ENCODE measurements at places on chromosomes 1 and 21.

DNA sequence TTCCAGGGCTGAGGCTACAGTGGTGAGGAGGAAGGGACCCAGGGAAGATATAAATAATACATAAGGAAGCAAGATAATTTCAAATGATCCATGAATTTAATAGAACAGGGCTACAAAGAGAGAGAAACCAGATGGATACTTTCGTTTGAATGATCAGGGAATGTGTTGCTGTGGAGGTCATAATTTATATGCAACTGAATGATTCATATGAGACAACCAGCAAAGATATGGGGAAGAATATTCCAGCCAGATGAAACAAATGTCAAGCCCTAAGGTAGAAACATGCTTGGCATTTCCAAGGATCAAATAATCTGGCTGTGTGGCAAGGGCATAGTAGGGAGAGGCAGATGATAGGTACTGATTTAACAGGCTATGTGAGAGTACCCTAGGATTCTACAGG lies 84.8 kb upstream of the ZC3H11B start:
- no peak for DNase-seq

- DNase-seq: no peak
Observed at GRCh38 chr1:183571678-183572268, 18.5 kb downstream of the NCF2 start.

GRCh38 chr21:43861706-43862105 lies 3.3 kb upstream of the AGPAT3 start:
- DNase-seq: no peak

DNA sequence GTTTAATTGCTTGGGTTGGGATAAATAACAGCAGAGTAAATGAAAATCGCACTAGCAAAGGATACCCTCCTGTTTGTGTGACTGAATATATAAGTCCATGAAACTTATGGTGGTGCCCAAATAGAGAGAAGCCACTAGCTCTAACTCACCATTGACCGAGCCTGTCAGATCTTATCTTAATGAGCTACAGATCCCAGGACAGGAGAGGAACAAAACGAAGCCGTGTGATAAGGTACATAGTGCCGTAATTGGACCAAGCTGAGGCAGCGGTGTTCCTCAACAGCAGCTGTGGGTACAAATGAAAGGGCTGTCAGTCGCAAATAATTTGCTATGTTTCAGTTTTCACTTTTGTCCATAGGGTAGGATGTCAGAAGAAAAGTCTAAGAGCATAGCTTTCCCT lies 276.1 kb downstream of the PTBP2 start:
- no peak for DNase-seq

DNA sequence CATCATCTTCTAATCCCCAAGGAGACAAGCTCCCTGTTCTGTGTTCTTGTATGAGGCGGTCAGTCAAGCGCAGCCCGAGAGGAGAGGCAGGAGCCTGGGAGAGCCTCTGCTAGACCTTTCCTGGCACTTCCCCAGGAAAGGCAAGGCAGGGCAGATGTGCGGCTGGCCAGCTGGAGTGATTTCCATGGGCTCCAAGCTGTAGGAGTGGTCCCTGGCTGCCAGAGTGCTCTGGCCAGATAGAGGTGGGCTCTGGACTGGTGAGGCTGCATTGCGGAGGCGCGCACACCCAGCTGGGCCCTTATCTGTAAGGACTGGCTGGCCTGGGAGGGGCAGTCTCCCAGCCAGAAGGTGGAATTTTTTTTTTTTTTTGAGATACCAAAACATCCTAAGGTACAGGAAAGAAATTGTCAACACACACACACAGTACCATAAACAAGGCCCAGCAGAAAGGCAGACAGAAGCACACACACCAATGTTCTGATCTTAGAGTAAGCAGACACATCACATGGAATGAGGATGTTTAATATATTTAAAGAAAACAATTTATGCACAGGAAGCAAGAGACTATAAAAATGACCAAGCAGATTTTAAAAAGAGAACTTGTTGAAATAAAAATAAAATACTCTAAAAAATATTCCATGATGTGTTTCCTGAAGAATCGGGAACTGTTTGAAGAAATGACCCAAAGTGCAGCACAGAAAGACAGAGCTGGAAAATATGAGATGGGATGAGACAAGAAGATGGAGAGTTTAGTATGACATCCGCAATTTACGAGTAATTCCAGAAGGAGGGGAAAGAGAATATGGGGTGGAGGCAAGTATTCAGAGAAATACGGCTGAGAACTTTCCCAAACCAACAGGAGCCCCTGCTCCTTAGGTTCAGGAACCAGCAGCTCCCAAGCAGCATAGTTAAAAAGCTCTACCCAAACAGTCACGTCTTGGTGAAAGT lies 13.4 kb downstream of the IBA57 start:
- no peak for DNase-seq

DNA sequence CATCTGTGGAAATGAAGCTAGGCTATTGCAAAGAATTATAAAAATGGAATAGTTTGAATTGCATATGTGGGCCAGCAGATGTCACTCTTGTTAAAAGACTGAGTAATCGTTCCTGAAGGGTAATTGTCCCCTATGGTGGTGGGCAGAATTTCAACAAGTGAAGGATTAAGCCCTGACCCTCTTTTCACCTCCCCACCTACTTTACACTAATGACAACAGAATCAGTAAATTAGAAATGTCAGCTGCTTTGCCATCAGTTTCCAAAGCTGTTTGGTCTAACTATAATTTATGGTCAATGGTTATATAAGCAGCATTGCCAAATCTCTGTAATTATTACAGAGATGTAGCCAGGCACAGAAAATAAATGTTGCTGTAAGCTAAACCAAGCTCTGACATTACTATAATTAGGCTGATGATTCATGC lies 898.6 kb downstream of the AMY1C start:
- no peak for DNase-seq

GRCh38 chr1:177744906-177745305 lies 225.0 kb downstream of the SEC16B start:
- no peak for DNase-seq

DNA sequence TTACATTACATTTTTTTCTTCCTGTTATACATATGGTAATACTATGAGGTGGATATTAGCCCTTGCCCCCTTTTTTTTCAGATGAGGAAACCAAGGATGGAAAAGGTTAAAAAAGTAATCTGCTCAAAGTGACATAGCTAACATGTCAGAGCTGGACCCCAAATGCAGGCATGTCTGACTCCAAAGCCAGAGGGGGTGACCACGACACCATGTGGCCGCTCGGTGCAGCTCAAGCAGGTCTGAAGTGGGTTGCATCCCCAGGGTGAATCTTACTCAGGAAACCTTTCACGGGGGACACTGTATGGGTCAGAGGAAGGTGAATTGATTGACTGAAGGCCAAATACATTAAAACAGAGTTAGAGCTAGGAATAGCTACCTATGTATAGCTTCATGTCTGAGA lies 34.8 kb downstream of the CD34 start:
- DNase-seq: no peak

DNA sequence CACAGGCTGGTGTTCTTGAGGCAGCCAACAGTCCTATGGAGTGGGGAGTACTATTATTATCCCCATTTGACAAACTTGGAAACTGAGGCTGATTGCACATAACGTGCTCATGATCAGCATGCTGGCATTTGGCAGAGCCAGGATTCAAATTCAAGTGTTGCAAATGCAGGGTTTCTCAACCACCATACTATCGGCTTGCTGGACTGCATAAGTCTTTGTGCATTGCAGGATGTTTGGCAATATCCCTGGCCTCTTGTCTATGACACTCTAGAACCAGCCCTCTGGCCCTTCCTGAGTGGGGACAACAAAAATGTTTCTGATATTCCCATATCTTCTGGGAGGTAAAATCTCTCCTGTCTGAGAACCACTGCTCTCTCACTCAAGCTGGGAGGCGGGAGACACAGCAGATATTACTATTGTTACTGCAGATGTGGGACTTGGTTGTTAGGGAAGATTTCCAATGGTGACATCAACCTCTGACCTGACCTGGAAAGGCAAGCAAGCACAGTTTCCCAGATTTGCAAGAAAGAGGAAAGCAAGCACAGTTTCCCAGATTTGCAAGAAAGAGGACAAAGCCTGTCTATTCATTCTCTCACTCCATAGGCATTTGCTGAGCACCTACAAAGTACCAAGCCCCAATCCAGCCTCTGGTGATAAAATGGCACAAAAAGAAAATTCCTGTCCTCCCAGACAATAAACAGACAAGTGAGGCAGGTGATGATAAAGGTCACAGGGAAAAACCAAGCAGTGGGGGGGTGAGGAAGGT lies 1.0 kb upstream of the AADACL3 start:
- DNase-seq: no peak

- DNase-seq: no peak
Observed at GRCh38 chr1:214761030-214761429, 158.0 kb downstream of the CENPF start.

DNA sequence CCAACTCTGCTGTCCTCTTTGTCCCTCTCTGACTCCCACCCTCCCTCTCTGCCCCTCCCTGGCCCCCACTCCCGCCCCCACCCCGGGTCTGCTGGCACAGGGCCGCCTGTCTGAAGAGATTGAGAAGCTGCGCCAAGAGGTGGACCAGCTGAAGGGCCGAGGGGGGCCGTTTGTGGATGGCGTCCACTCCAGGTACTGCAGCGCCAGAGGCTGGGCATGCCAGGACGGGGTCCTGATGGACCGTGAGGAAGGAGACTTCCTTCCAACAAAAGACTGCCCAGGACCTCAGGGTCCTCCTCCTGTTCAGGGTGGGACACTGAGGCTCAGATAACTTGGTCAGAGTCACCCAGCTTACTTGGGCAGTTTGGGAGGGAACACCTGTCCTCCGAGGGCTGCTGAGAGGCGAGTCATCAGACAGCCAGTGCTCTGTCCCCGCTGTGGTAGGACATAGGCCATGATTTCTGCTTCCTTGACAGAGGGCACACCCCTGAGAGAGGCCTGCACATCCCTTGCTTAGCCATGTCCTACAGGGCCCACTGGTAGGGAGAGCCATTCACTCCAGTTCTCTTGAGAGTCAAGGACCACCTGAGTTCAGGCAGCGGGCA lies 23.4 kb downstream of the PPFIA4 start:
- DNase-seq: no peak

DNA sequence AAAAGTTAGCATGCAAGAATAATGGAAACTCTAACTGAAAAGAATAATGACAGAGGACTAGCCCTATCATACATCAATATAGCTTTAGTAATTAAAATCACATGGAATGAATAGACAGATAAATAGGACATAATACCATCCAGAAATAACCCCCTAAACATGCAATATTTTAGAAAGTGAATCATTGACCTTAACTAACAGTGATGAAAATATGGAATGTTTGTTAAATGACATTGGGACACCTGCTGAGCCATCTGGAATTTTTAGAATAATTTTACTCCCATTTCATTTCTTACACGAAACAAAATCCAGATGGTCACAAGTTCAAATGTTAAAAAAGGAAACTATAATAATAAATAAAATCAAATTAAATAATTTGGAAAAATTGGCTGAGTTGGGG lies 53.1 kb upstream of the FMO3 start:
- no peak for DNase-seq

DNA sequence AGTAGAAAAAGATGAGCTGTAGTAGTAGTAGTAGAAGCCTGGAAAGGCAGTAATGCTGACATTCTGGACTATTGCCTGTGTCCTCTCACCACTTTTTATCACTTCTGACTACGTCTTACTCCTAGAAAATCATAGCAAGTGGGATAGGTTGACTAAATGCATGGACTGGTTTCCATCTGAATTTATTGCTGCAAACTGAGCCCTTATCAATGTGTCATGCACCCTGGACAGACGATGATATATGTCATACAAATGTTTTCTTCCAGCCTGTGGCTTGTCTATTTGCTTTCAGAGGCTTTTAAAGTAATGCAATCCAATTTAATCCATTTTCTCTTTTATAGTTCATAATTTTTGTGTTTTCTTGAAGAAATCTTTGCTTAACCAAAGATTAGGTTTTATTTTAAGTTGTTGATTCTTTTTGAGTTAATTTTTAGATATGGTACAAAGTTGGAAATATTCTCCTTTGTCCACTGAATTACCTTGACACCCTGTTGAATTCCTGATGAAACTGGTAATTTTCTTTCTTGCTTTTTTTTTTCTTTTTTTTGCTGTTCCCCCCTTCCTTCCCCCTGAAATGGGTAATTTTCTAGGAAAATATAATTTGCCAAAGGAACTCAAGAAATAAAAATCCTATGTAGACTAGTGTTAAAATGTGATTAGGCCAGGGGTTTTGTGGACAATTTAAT lies 47.1 kb downstream of the PHACTR4 start:
- DNase-seq: no peak

GRCh38 chr1:114979278-114979891 lies 50.2 kb upstream of the TSHB start:
- peak; percentile 40 for DNase-seq

DNA sequence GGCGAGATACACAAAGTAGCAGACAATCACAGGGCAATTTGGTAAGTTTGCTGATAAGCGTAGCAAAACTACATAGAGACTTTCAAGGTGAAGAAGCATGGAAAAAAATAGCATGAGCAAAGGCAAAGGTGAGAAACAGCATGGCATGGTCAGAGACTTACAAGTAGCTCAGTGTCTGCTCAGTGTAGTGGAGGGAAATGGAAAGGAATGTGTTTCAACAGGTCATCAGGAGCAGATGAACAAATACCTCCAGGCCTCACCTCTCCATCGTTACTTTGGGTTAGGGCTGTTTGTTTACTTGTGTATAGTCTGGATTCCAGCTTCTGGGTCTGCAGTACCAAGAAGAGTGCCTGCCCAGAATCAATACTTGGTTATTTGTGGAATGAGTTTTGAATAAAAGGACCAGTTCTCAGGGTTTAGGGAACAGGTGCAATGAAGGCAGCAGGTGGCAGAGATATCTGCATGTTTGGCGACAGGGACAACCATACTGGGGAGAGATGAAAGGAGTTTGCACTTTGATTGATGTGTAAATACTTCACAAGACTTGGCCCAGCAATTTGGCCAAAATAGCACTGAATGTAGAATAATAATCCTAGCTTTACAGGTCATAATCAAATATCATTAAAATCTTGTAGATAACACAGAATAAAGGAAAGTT lies 97.0 kb upstream of the FGGY start:
- no peak for DNase-seq

GRCh38 chr1:148385371-148386030 lies 97.6 kb downstream of the PPIAL4G start:
- no peak for DNase-seq

DNA sequence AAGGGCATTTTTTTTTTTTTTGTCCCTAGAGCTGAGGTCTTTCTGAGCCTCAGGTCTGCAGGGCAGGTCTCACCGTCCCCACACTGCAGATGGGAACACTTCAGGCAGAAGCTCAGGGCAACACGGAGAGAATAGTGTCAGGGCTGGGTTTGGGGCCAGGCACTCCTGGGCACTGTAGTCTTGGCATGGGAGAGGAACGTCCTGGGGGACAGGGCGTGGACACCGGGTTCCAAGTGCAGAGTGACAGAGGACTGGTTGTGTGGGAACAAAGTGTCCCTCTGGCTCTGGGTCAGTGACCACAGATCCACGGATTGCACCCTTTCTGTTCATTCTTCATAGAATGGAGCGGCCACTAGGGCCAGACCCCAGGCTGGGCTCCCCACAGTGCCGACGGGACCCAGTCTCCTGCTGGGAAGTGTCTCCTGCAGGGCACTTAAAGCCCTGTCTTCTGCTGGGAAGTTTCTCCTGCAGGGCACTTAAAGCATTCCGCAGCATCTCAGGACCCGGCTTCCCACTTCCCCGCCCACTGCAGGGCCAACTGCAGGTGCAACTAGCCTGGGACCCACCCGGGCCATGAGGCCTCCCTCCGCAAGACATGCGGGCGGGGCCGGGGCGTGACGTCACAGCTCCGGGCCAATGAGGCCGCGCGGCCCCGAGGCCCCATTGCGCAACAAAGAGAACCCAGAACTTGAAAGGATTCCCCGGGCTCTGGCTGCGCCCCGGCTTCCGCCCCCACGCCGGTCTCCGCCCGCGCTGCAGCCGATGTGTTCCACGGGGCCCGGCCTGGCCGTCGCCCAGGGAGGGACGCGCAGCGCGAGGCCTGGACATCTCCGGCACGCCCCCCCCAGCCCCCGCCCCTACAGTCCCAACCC lies 1.2 kb downstream of the GPR153 start:
- peak; percentile 53 for DNase-seq

GRCh38 chr1:200363264-200363933 lies 46.4 kb downstream of the ZNF281 start:
- DNase-seq: no peak

Measured in stimulated activated CD4-positive, alpha-beta T cell treated with anti-CD3 and anti-CD28 coated beads, Interleukin-15, amount 100 ng/mL, for 1 hour (primary cell).